ENCODE measurements at places on chromosomes 7 and 10.
A peak's percentile ranks its signal among the peaks of the same experiment; 100 is the strongest.

DNA sequence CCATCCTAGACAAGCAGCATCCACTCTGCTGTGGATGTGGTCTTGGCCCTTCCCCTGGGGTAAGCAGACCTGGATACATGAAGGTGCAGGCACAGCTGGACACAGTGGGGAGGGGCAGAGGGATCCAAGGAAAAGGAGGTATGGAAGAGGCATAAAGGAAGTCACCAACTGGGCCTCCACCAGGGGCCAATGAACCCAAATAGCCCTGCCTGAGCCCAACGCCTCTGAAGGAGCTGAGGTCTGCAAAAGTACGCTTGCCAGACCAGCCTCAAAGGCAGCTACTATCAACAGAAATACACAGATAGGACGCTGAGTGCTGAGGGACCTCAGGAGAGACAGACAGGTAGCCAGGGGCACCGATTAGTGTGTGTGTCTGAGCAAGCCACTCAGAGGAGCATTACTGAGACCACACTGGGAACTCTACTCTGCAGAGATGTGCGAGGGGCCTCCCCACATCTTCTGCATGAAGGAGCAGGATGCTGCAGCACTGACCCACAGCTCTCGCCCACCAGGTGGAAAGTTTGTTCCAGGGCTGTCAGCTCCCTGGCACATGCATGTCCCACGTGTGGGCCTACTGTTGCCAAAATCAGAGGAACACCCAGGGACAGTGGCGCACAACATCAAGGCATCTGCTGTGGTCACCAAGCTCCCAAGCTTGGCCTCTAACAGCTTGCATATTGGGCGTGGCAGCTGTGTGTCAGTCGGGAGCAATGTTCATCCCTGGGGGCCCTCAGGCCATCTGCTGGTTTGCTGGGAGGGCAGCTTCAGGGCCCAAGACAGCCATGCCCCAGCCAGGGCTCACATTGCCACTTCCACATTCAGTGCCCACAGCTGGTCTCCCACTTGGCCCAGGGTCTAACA, 40.0 kb downstream of the MKI67 start:
- DNase-seq, result no peak

GRCh38 chr10:21513405-21513788, 12.1 kb downstream of the SKIDA1 start:
- no peak for DNase-seq

DNA sequence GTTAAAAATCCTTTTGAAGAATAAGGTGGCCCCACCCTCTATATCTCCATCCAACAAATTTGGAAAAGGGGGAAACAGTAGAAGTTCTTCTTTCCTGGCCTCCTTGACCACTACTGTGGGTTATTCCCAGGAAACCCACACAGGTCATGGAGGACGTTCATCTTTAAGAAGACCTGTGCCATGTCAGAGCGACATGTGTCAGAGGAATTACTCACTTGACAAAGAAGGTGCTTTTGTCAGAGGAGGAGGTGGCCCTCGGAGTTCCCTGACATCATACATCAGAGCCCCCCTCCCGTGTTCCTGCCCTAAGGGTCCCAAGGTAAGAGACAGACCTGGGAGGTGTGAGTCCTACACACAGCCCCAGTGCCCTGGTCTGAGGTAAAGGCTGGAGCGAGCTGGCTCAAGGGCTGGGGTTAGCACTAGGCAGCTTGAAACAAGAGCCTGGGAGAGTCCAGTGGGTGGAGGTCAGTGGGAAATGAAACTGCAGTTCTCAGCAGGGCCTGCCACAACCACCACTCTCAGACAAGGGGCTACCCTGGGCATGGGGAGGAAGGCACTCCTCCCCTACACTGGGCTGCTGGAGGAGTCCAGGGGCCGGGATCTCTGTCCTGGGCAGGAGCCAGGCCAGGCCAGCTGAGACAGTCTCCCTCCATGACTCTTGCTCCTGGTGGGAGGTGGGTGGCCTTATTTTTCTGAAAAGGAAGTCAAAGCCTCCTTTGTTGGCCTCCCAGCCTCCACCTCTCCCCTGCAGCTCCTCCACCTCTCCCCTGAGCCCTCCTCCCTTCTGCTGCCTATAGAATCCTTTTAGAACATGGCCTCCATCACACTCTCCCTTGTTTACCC, 21.8 kb upstream of the ZMIZ1 start:
- no peak for DNase-seq

DNA sequence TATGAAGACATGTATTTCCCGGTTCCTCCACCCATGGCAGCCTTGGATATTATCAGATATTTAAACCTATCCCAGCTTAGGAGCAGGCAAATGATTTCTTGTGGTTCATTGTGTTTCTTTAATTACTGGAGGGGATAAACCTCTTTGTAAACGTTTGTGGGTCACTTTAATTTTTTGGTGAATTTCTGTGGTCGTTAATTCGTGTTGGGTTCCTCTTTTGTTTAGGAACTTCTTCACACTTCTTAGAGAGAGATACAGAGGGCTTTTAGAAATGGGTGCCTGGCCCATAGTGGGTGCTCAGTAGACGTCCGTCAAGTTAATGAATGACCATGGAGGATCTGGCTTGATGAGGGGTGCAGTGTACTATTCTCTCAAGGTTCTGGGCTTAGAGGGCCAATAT, 27.2 kb upstream of the NUB1 start:
- no peak for DNase-seq

DNA sequence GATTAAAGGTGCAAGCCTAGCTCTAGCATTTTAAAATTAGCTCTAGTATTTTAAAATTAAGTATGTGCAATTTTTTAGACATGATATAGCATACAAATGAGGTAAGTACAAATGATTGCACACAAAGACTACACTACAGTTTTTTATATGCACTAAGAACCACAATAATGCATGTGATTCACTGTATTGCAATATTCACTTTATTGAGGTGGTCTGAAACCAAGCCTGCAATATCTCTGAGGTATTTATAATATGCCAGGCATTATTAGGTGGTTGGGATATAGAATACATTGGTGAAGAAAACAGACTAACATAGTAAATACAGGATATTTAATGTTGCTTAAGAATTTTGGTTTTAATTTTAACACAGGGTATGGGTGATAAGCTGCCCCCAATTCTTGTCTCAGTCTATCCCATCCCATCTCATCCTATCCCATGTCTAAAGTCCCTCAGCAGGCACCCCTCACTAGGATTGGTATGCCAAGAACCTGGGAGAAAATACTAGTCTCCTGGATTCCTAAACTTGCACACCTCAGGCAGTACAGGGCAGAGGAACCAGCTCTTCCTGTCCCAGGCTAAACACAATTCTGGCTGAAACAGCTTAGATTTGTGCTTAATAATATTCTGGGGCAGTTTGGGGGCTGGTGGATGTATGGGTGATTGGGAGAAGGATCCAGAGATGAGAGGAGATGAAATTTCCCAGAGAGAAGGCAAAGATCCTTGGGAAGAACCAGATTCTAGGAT, 90.4 kb downstream of the HIPK2 start:
- no peak for DNase-seq

DNA sequence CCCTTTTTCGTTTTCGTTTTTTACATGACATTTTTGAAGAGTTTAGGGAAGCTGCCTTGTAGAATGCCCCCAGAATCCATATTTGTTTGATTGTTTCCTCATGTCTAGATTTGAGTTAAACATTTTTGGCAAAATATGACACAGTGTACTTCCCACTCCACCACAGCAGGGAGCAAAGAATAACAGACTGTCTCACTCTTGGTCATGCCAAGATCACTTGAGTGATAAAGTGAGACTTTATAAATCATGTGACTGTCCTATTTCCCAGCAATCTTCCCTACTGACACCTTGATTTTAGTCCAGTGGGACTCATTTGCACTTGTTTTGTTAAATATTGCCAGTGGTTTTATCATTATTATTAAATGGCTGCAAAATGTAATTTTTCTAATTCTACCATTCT, 44.4 kb upstream of the USP6NL start:
- DNase-seq, result no peak

- peak; percentile 58 for DNase-seq
These were observed 46.6 kb downstream of the PWWP2B start for GRCh38 chr10:132443605-132443982.

DNA sequence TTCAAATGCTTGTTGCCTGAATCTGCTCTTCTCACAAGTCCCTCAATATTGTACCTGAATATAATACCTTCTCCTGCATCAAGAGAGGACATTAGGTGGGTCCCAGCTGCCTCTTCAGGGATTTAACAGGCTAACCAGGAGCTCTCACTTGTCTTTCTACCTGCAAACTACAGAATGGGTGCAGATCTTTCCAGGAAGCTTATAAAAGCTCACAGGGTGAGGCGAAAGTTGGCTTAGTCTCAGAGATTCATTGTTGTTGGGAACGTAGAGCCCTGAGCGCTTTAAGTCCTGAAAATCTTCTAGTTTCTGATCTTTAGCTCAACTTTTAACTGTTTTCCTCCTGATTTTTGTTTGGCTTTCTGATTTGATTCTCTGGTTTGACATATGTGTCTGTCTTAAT, 25.0 kb downstream of the PLAU start:
- no peak for DNase-seq

All from naive thymus-derived CD4-positive, alpha-beta T cell (primary cell).